ENCODE measurements at places on chromosomes 5 and 9.

GRCh38 chr5:125032286-125032685, 285.8 kb upstream of the ZNF608 start:
- DNase-seq = no peak
- no peak overlapping the region for H3K27ac ChIP-seq
- H3K4me1 ChIP-seq = peaks cover 4% of the 10 kb centered on the region

DNA sequence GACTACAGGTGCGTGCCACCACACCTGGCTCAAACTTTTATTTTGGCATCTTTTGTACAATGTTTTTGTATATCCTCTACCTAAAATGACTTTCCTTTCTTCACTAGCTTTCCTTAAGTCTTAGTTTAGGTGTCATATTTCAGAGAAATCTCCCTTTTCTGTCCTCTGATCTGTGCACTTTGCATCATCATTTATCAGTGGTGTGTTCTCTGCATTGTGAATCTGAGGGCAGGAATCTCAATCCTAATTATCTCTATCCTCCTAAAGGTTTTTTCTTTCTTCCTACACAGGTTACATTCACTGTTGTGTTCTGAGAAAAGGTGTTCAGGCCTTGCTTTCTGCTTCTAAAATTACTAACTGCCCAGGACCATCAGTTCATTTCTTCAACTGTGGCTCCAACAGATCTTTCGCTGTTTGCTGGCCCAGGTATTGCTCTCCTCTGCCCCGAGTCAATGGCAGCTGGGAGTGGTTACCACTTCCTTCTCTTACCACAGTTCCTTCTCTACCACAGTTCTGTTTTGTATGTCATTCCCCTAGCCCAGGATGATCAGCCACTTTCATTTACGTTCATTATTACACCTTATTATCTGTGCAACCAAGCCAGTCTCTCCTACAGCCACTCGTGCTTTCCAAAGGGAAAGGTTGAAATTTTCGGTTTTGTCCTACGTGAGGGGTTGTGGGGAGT, 14.0 kb downstream of the TGFBR1 start:
- H3K36me3 ChIP-seq = no peaks in the 10 kb centered on the region
- no peaks in the 10 kb centered on the region for H3K27me3 ChIP-seq
- no peak for DNase-seq
- H3K27ac ChIP-seq = no peak overlapping the region
- H3K4me1 ChIP-seq = peaks cover 8% of the 10 kb centered on the region
- H3K4me3 ChIP-seq = no peak overlapping the region

GRCh38 chr5:147267082-147267832, 32.4 kb downstream of the STK32A start:
- H3K36me3 ChIP-seq = no peaks in the 10 kb centered on the region
- DNase-seq = no peak
- no peaks in the 10 kb centered on the region for H3K27me3 ChIP-seq
- no peak overlapping the region for H3K27ac ChIP-seq
- H3K4me3 ChIP-seq = no peak overlapping the region

GRCh38 chr5:159971038-159971437, 37.9 kb upstream of the TTC1 start:
- H3K27ac ChIP-seq = no peak overlapping the region
- H3K27me3 ChIP-seq = no peaks in the 10 kb centered on the region
- H3K4me1 ChIP-seq = no peaks in the 10 kb centered on the region
- H3K4me3 ChIP-seq = no peak overlapping the region
- DNase-seq = no peak

- H3K4me1 ChIP-seq = no peaks in the 10 kb centered on the region
- H3K4me3 ChIP-seq = no peak overlapping the region
- no peak overlapping the region for H3K27ac ChIP-seq
- DNase-seq = no peak
Observed at GRCh38 chr5:92694067-92694466, 887.0 kb downstream of the NR2F1-AS1 start.

GRCh38 chr9:96668868-96669534, 13.9 kb upstream of the PRXL2C start:
- DNase-seq = no peak
- no peaks in the 10 kb centered on the region for H3K4me1 ChIP-seq
- no peaks in the 10 kb centered on the region for H3K36me3 ChIP-seq
- H3K27ac ChIP-seq = no peak overlapping the region
- H3K4me3 ChIP-seq = no peak overlapping the region
- H3K27me3 ChIP-seq = no peaks in the 10 kb centered on the region

DNA sequence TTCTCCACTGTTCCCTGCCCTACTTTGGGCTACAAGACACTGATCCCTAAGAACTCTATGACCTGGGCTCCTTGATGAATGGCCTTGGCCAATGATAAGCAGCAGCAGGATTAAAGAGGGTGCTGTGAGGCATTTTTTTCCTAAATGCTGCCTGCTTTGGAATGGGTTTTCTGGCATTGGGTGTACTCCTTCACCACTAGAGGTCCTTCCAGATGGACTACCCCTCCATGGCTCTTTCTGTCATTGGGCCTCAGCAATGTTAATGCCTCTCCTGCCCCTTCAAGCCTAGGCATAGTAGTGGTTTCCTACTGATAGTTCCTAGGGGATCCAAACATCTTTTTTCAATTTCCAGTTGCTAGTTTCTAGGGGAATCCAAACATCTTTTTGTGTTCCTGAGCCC, 319.3 kb upstream of the RPS23 start:
- DNase-seq = no peak
- no peak overlapping the region for H3K27ac ChIP-seq
- H3K27me3 ChIP-seq = no peaks in the 10 kb centered on the region

DNA sequence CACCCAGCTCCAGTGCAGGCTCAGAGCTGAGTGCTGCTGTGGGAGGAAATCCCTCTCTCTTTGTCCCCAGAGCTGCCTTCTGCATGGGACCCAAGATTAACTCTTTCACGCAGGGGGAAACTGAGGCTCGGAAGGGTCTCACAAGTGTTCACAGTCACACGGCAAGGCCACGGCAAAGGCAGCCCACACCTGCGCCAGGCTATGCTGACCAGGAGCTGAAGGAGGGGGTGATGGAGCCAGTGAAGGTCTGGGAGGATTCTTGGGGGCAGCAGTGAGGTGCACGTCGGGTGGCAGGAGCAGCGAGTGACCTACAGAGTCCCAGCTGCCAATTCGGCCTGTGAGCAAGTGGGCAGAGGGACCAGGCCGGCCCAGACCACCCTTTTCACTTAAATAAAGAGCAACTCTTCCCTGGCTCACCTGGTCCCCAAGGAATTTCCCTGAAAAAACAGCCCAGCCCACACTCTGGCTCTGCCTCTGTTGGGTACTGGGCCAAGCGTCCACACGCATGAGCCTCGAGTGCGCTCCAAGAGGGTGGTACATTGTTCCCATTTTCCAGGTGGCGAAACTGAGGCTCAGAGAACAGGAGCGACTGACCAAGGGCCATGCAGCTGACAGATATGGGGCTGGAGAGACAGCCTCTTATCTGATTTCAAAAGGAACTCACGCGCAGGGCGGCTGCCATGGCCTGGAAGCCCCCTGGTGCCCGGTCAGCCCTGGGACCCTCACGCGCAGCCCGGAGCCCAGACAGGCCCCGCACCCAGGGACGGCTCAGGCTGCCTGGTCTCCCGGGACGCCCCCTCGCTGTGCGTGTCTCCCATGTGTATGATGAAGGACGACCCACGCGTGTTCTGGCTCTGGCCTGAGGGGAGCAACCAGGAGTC, 28.2 kb downstream of the SARDH start:
- no peaks in the 10 kb centered on the region for H3K27me3 ChIP-seq
- H3K4me1 ChIP-seq = peaks cover 8% of the 10 kb centered on the region

GRCh38 chr9:109186857-109187520, 19.9 kb upstream of the FRRS1L start:
- no peak for DNase-seq
- H3K4me1 ChIP-seq = no peaks in the 10 kb centered on the region
- H3K27ac ChIP-seq = no peak overlapping the region
- H3K4me3 ChIP-seq = no peak overlapping the region
- H3K27me3 ChIP-seq = no peaks in the 10 kb centered on the region

DNA sequence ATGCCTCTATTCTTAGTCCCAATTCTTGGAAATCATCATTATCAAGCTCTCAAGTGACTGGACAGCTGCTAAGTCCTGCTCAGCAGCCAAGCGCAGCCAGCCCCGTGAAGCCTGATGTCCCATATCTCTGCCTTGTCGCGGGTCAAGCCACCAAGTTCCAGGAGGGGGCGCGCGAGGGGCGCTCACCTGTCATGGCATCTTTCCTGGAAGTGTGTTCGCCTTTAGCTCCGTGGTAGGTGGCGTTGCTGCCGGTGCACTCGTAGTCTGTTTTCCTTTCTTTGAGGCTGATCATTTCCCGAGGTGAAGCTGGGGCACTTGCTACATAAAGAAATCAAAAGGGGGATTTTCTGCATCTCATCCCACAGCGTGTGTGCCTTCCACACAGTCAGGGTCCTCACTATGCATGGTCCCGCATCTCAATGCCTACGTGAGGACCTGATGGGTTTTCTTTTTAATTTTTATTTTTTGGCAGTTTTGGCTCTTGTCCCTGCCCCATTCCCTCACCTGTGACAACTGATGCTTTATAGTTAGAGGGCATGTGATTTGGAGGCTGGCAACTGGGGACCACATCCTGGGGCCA, 227.0 kb upstream of the DAP start:
- no peaks in the 10 kb centered on the region for H3K36me3 ChIP-seq
- H3K27me3 ChIP-seq = no peaks in the 10 kb centered on the region
- no peak overlapping the region for H3K4me3 ChIP-seq
- DNase-seq = peak; percentile 72

GRCh38 chr5:148372166-148372725, 11.5 kb upstream of the FBXO38 start:
- DNase-seq = no peak
- H3K4me1 ChIP-seq = no peaks in the 10 kb centered on the region
- H3K27me3 ChIP-seq = no peaks in the 10 kb centered on the region
- no peak overlapping the region for H3K4me3 ChIP-seq
- H3K36me3 ChIP-seq = no peaks in the 10 kb centered on the region

DNA sequence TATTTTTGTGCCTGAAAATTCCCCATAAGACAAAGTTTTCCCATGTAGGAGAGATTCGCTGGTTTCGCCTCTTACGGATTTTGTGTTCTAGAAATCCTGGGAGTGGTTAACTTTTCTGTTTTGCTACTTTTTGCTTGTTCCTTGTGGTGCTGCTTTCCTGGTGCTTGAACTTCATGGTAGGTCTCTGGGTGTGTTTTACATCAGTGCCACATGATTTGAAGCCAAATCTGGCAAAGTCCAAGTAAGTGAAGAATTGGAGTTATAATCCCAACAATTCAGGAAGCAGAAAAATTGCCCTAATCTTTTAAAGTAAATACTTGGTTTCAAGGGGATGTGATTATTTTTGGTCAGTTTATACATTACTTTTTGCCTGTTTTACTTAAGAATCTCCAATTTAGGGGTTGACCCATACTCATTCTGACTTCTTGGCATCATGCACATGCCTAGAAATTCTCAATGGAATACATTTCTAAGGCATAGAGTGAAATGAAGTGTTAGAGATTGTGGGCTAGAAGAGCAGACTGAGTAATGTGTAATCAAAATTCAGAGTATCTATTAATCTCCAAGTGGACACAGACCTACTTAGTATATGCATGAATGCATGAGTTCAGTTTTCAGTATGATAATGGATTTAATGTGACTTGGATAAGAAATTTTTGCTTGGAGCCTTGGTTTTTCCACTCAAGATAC, 189.7 kb downstream of the CSNK1G3 start:
- H3K27ac ChIP-seq = peak overlapping the region; percentile 75
- H3K4me3 ChIP-seq = no peak overlapping the region
- no peaks in the 10 kb centered on the region for H3K36me3 ChIP-seq
- no peaks in the 10 kb centered on the region for H3K27me3 ChIP-seq
- no peaks in the 10 kb centered on the region for H3K4me1 ChIP-seq
- DNase-seq = no peak

- DNase-seq = no peak
- no peaks in the 10 kb centered on the region for H3K36me3 ChIP-seq
- no peaks in the 10 kb centered on the region for H3K4me1 ChIP-seq
- H3K27me3 ChIP-seq = no peaks in the 10 kb centered on the region
- H3K4me3 ChIP-seq = no peak overlapping the region
- H3K27ac ChIP-seq = peak overlapping the region; percentile 67
Observed at GRCh38 chr5:107254214-107254901, 416.4 kb downstream of the EFNA5 start.

GRCh38 chr5:151449297-151449696, 1.9 kb downstream of the SLC36A1 start:
- no peak for DNase-seq
- no peaks in the 10 kb centered on the region for H3K4me1 ChIP-seq
- H3K27ac ChIP-seq = no peak overlapping the region
- H3K27me3 ChIP-seq = no peaks in the 10 kb centered on the region
- H3K4me3 ChIP-seq = no peak overlapping the region

- H3K36me3 ChIP-seq = no peaks in the 10 kb centered on the region
- no peak overlapping the region for H3K27ac ChIP-seq
- DNase-seq = no peak
- no peak overlapping the region for H3K4me3 ChIP-seq
- no peaks in the 10 kb centered on the region for H3K4me1 ChIP-seq
- H3K27me3 ChIP-seq = no peaks in the 10 kb centered on the region
Observed at GRCh38 chr5:111463311-111463710, 49.0 kb downstream of the STARD4 start.

All from breast epithelium (tissue), 4 donors.